Coronary artery (tissue), 2 donors: ENCODE measurements at places on chromosomes 3 and 15.

DNA sequence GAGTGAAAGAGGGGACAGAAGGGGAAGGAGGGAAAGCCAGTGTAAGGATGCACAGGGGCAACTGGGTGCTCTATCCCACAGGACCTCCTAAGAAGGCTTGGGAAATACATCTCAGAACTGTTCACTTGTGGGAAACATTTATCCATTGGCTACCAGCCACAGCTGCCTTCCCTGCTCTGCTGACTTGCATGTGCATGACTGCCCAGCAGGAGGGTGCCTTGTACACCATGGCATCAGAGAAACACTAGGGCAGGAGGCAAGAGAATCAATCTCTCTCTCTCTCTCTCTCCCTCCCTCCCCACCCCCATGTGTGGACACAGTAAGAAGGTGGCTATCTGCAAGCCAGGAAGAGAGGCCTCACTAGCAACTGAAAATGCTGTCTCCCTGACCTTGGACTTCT lies 62.9 kb upstream of the ZBTB38 start:
- no peak for DNase-seq

- DNase-seq = peak; percentile 16
Measured at GRCh38 chr3:15116032-15116669, 17.2 kb upstream of the RBSN start.

GRCh38 chr3:48415251-48415953 lies 14.5 kb downstream of the PLXNB1 start:
- no peak for DNase-seq

GRCh38 chr3:135975053-135975452 lies 9.5 kb downstream of the PPP2R3A start:
- no peak for DNase-seq

DNA sequence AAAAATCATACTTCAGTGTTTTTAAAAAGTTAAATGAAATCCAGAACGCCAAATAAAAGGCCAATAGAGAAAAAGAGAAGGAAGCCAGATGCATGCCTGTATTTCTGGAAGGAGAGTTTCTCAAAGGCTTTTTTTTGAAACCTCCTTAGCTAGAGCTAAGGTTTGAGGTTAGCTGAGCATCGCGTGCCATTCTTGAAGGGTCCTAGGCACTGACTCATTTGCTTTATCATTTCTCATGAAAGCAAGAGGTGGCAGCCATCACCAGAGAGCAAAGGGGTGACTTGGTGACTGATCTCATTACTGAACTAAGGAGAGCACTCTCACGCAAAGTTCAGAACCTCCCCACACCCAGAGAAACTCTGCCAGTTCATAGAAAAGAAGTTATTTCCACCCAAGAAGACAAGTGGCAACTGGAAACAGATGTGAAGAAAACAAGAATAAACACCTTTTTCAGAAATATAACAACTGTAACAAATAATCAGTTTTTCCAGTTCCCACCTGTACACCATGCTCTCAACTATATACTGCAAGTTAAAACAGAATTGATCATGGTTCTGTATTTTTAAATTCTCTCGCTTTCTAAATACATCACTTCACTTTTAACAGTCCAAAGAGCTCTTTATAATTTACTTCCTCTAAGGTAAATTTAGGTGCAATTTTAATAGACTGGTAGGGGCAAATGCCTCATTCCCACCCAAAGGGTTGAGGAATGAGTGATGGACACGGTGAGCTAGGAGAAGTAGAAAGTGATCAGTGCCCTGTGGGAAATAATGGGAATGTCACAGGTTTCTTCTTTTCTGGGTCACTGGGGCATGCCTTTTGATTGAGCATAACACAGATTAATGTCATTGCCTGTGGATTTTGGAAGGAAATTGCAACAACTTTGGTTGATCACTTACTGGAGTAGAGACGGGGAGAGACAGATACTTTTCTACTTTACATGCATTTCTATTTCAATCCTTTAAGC lies 24.7 kb downstream of the GPR15 start:
- no peak for DNase-seq

DNA sequence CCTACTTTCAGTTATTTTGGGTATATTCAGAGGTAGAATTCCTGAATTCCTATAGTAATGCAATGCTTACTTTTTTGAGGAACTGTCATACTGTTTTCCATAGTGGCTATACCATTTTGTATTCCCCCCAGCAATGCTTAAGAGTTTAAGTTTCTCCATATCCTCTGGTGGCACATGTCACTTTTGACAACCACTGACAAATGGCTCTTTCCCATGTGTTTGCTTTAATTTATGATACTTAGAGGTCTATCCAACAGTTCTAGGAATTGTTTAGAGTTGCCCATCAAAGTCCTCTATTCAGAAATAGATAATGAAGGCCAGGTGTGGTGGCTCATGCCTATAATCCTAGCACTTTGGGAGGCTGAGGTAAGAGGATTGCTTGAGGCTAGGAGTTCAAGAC lies 128.9 kb upstream of the CFAP20DC start:
- DNase-seq = no peak

GRCh38 chr15:57138349-57138788 lies 219.9 kb downstream of the TCF12 start:
- DNase-seq = no peak

DNA sequence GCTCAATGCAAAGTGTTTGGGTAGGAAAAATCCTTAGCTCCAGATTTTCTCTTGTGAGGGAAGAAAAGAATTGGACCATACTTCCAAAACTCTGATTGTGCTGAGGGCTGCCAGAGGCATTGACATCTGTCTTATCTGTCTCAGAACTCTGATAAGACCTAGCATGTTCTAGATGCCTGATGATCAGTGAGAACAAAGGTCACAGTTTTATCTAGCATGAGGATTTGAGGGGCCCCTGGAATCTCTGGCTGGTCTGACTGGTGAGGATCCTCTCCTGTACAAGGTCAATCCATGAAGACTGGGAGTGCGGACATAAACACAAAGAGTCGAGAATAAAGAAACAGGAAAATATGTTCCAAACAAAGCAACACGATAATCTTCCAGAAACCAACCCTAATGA lies 40.1 kb downstream of the GPR149 start:
- DNase-seq = no peak

GRCh38 chr3:143172795-143173145 lies 53.2 kb downstream of the CHST2 start:
- DNase-seq = no peak

- no peak for DNase-seq
Measured at GRCh38 chr3:16203031-16203430, 28.6 kb downstream of the GALNT15 start.

- no peak for DNase-seq
Measured at GRCh38 chr3:105103139-105103538, 263.6 kb upstream of the ALCAM start.

- DNase-seq = no peak
Measured at GRCh38 chr3:41339758-41340157, 140.5 kb downstream of the CTNNB1 start.
